ENCODE measurements at places on chromosomes 3 and 15.

DNA sequence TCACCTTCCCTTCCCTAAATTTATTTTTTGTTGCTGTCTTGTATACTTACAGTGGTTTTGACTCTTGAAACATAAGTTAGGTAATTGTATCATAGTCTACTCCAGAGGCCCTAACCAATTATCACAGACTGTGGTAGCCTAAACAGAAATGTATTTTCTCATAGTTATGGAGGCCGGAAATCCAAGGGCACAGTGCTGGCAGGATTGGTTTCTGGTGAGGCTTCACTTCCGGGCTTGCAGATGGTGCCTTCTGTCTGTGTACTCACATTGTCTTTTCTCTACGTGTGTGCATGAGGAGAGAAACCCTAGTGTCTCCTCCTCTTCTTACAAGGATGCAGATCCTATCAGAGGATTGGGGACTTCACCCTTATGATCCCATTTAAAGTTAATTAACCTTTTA lies 290.2 kb upstream of the KCNMB2 start:
- no peaks in the 10 kb centered on the region for H3K36me3 ChIP-seq
- no peak for DNase-seq
- H3K4me3 ChIP-seq: no peak overlapping the region

DNA sequence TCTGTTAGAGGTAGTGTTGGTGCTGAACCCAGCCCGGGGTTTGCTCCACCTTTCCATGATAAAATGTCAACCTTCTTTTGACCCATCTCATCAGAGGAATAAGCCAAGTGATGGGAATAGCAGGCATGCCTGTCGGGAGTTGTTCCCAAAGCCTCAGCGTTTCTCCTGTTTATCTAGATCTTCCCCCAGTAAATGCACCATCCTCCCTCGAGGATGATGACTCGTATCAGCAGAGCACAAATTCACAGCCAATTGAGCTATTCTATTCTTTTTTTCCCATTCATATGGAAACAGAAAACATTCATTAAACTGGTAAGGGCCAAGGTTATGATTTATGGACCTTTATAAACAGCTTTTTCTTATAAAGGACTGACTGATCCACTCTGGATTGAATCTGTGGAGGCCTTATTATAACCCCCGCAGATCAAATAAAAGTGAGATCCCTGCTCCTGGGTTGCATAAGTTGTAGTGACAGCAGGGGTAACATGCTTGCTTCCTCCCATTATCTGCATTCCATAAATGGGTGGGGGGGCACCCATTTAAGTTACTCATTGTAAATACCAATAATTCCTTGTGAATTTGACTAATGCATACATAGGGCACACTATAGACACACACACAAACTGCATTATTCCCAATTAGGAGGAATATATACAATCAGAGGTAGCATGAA lies 207.3 kb downstream of the PLCL2 start:
- no peaks in the 10 kb centered on the region for H3K27me3 ChIP-seq
- peaks cover 3% of the 10 kb centered on the region for H3K4me1 ChIP-seq
- DNase-seq: no peak
- H3K27ac ChIP-seq: no peak overlapping the region
- peaks cover 18% of the 10 kb centered on the region for H3K36me3 ChIP-seq

DNA sequence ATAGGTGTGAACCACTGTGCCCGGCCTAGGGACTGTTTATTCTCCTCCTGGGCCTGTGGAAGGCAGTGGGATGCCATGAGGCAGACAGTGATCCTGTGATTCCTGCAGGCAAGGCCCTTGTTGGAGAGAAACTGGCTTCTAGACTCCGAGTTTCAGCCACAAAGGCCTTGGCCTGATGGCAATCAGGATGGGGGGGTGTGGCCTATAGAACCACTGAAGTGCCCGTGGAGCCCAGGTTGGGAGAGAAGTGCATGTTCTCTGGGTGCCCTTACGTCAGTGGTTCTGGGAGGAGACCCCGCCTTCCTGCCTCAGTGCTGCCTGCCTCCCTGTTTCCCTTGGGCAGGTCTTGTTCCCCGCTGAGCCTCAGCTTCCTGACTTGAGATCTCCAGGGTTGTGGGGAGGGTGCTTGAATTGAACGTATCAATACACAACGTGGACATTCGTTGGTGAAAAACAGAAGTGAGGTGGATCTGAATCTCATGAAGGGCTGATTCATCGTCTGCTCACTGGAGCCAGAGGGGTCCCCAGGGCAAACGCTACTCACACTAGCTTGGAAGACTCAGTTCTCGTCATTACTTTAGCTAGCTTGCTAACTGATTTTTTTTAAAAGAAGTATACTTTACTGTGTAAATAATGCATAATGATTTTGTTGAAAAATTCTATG lies 31.8 kb downstream of the IRAK2 start:
- H3K27me3 ChIP-seq: no peaks in the 10 kb centered on the region
- H3K4me3 ChIP-seq: no peak overlapping the region
- H3K36me3 ChIP-seq: no peaks in the 10 kb centered on the region
- peak overlapping the region; percentile 35 for H3K27ac ChIP-seq

- DNase-seq: no peak
- H3K4me3 ChIP-seq: no peak overlapping the region
- no peaks in the 10 kb centered on the region for H3K27me3 ChIP-seq
- H3K27ac ChIP-seq: no peak overlapping the region
- H3K36me3 ChIP-seq: no peaks in the 10 kb centered on the region
- H3K4me1 ChIP-seq: no peaks in the 10 kb centered on the region
These were observed 330.8 kb downstream of the TIGIT start for GRCh38 chr3:114624571-114625181.

- H3K36me3 ChIP-seq: no peaks in the 10 kb centered on the region
- no peak for DNase-seq
- no peak overlapping the region for H3K4me3 ChIP-seq
- no peaks in the 10 kb centered on the region for H3K4me1 ChIP-seq
- no peak overlapping the region for H3K27ac ChIP-seq
- H3K27me3 ChIP-seq: no peaks in the 10 kb centered on the region
These were observed 56.7 kb downstream of the MYO1E start for GRCh38 chr15:59315914-59316451.
